Naive thymus-derived CD4-positive, alpha-beta T cell (primary cell): ENCODE measurements at places on chromosomes 5 and 9.

DNA sequence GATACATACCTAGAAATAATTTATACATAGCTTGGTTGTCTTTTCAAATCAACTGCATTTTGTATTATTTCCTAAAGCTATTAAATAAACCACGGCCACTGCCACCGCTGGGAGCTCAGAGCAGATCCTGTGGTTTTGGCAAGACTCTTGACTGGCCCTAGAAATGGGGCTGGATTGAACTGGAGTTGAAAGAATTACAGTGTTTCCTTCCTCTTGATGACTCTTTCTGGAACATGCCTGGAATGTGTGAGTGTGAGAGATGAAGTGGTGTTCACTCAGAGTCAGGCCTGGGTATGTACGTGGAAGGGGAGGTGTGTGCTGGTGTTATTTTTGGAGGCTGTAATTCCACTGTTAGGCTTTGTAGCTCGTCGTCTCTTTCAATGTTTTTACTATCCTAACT lies 45.9 kb downstream of the TEK start:
- no peak overlapping the region for H3K27ac ChIP-seq
- no peak for DNase-seq
- H3K4me1 ChIP-seq: no peaks in the 10 kb centered on the region
- no peak overlapping the region for H3K4me3 ChIP-seq

GRCh38 chr5:132772291-132773070 lies 4.6 kb downstream of the SEPTIN8 start:
- no peak for DNase-seq
- H3K4me3 ChIP-seq: no peak overlapping the region
- no peak overlapping the region for H3K27ac ChIP-seq
- peaks cover under 1% of the 10 kb centered on the region for H3K4me1 ChIP-seq

GRCh38 chr5:181186986-181187499 lies 18.0 kb downstream of the TRIM7 start:
- no peaks in the 10 kb centered on the region for H3K27me3 ChIP-seq
- peaks cover 3% of the 10 kb centered on the region for H3K4me1 ChIP-seq
- H3K4me3 ChIP-seq: no peak overlapping the region
- H3K27ac ChIP-seq: no peak overlapping the region
- peaks cover 17% of the 10 kb centered on the region for H3K36me3 ChIP-seq

GRCh38 chr5:103598997-103599566 lies 36.5 kb upstream of the NUDT12 start:
- DNase-seq: no peak
- H3K4me3 ChIP-seq: no peak overlapping the region
- H3K36me3 ChIP-seq: no peaks in the 10 kb centered on the region
- H3K27ac ChIP-seq: no peak overlapping the region

- peak overlapping the region; percentile 36 for H3K4me3 ChIP-seq
- H3K36me3 ChIP-seq: no peaks in the 10 kb centered on the region
- H3K4me1 ChIP-seq: no peaks in the 10 kb centered on the region
- no peak for DNase-seq
- H3K27ac ChIP-seq: no peak overlapping the region
- no peaks in the 10 kb centered on the region for H3K27me3 ChIP-seq
Observed at GRCh38 chr9:121268851-121269641, 1.1 kb downstream of the GSN start.

DNA sequence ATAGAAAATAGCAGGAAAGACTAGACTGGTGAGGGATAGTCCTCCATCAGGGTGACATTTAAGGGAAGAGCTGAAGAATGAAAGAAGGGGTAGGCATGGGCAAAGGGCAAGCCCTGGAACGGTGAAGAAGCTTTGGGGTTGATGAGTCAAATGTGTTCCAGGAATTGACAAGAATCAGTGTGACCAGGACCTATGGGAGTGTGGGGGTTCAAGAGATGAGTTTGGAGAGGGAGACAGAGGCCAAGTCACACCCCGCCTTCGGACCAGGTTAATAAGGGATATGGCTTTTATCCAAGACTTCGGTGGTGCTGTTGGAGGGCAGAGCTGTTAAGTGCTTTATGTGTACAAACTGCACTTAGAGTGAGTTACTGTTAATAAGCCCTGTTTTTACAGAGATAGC lies 920 bp downstream of the PMPCA start:
- no peak for DNase-seq
- H3K27ac ChIP-seq: peak overlapping the region; percentile 97
- peaks cover 13% of the 10 kb centered on the region for H3K36me3 ChIP-seq
- peak overlapping the region; percentile 96 for H3K4me3 ChIP-seq
- H3K4me1 ChIP-seq: peaks cover 15% of the 10 kb centered on the region
